ENCODE measurements at places on chromosomes 12 and 14.

- no peak for DNase-seq
Observed at GRCh38 chr14:21220874-21221477, 48.3 kb downstream of the HNRNPC start.

DNA sequence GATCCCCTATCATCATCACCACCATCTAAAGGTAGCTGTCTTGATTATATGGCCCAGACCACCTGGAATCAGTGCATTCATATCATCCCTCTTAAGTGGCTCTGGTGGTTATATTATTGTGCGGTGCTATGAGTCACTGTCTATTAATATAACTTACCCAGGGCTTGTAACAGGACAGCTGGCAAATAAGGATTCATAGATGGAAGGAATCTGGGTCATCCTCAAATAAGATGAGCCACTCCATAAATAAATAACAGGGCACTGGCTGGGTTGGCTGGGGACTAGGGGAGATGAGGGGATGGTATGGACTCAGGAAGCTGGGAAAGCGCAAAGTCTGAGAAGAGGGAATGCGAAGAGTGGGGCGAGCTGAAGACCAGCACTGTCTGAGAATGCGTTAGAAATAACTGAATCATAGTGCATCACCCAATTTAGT, 216.1 kb downstream of the NUAK1 start:
- DNase-seq, result peak; percentile 69

GRCh38 chr14:60707858-60708257, 16.3 kb downstream of the SIX4 start:
- DNase-seq, result no peak

GRCh38 chr14:81341370-81341769, 58.8 kb downstream of the STON2 start:
- DNase-seq, result no peak

- peak; percentile 35 for DNase-seq
Observed at GRCh38 chr12:18224745-18225144, 36.6 kb upstream of the PIK3C2G start.
